CD4-positive, alpha-beta T cell treated with Interleukin-15 for 1 hour (primary cell): ENCODE measurements at places on chromosomes 1 and 21.
A peak's percentile ranks its signal among the peaks of the same experiment; 100 is the strongest.

DNA sequence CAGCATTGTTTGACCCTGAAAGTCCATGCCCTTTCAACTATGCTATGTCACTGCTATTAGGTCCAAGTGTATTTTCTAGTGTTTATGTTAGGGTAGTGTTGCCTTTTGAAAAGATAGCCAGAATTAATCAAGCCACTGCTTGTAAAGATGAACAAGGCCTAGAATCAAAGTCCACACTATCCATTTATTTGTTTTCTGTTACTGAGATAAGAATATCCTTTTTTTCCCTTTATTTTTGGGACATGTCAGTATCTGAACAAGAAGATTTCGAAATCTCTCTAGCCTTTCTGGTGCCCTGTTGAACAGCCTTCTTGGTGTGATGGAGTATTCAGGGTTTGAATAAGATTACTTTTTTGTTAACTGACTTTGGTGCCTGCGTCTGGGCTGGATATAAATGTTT lies 16.7 kb downstream of the UBAP2L start:
- DNase-seq = no peak

DNA sequence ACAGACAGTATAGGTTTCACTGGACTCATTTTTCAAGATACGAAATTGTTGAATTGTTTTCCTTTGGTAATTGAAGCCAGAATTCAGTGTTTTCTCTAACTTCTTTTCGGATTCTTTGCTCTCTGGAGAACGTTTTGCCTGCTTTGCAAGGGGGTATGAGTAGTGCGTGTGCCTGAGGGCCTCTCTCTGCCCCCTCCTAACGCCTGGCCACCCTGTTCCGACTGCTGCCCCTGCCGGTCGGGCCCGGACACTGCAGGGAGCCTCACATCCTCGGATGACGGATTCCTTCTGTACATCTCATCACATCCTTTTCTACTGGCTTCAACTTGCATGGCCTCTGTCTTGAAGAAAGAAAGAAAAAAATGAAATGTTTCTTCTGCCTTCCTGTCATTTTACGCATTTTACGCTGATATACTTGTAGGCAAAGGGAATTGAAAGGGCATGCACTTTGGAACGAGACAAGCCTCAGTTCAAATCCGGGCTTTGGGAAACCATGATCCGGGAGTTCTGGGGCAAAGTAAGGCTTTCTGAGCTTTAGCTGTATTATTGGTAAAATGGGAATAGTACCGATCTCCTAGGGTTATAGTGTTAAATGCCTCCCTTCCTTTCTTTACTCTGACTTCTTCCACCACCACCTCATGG lies 65.1 kb downstream of the DISC1 start:
- no peak for DNase-seq

- DNase-seq = no peak
These were observed 97.6 kb upstream of the CD34 start for GRCh38 chr1:208008534-208008933.

- no peak for DNase-seq
These were observed 816 bp downstream of the E2F2 start for GRCh38 chr1:23530087-23530746.

DNA sequence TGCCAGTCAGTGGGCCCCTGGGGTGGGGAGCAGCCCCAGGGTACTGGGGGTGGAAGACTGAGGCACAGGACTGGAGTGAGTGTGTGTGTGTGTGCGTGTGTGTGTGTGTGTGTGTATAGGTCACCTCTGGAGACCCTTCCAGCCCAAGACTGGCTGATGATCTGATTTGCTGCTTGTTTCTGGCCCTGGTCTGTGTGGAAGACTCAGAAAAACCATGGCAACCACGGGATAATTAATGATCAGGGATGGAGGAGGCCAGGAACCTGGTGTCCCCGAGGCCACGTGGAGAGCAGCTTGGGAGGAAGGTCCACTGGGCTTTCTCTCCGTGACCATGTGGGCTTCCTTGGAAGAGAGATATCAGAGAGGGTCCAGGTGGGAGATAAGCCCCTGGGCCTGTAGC lies 4.8 kb upstream of the ACTL8 start:
- no peak for DNase-seq

- DNase-seq = no peak
These were observed 84.2 kb downstream of the ERG start for GRCh38 chr21:38413958-38414548.

GRCh38 chr1:202801175-202801574 lies 7.0 kb downstream of the KDM5B start:
- DNase-seq = no peak

GRCh38 chr1:221829327-221830015 lies 87.6 kb upstream of the DUSP10 start:
- peak; percentile 34 for DNase-seq

DNA sequence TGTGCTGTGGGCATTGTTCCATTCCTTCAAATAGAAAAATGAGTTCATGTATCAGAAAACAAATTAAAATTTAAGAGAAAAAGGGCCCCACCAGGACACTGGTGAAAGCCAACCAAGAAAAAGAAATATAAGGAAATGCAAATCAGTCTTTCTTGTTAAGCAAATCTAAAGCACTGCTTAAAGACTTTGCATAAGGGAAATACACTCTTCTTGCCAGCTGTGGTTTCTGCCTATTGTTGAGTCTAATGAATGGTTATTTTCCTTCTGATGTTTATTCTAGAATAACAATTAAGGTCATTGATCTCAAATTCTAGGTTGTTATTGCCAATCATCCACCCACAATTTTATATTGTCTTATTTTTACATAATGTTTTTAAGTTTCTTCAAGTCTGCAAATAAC lies 158.6 kb upstream of the SNX7 start:
- no peak for DNase-seq

DNA sequence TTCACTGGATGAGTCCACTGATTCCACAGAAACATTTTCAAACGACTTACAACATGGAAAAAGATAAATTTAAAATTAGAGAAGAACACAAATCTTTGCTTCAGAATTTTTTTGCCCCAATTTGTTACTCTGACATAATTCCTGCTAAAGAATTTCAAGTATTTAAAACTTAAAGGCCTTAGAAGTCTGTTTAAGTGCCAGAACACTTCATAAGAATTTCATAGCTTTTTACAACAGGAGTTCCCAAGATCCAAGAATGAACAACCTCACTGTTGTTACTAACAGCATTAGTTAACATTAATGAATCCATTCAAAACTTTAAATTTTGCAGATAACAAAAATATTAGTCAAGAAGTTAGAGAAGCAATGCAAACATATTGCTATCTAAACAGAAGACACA lies 31.7 kb downstream of the ARHGAP29 start:
- no peak for DNase-seq

GRCh38 chr1:7517611-7518330 lies 253.3 kb upstream of the VAMP3 start:
- no peak for DNase-seq

GRCh38 chr1:226608699-226609505 lies 60.3 kb downstream of the STUM start:
- DNase-seq = peak; percentile 63

GRCh38 chr1:162353078-162353477 lies 23.6 kb downstream of the SPATA46 start:
- DNase-seq = no peak

GRCh38 chr1:66373157-66373591 lies 160.8 kb upstream of the SGIP1 start:
- DNase-seq = no peak

DNA sequence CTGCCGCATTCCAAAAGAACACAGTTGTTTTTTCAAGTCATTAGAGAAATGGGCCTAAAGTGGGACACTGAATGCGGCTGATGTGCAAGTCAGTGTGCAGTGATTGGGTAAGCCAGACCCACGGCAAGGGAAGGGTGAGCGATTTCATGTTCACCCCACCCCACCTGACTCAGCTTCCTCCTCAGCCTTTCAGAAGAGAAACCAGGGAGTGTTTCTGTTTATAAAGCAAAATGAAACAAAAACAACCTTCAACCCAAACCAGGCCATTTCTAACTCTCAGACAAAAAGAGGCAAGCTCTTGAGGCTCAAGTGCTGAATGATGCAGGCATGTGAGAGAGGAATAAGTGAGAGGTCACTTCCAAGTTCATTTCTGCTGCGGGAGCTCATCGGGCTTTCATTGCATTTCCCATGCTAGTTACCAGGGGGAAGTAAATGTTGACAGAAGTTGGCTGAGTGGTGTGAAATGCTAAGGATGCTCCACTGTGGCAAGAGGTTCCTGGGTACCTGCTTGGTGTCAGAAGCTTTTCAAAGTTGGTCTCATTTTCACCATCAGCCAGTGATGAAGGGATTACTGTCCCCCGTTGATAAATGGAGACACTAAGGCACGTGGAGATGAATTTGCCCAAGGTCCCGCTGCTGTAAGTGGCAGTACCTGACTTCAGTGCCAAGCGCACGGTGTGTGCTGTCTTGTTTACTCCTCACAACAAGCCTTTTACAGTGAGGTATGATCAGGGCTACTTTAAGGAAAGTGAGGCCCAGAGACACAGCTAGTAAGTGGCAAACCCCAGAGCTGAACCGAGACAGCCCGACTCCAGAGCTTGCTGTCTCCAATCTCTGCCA lies 29.1 kb downstream of the STPG1 start:
- peak; percentile 66 for DNase-seq

DNA sequence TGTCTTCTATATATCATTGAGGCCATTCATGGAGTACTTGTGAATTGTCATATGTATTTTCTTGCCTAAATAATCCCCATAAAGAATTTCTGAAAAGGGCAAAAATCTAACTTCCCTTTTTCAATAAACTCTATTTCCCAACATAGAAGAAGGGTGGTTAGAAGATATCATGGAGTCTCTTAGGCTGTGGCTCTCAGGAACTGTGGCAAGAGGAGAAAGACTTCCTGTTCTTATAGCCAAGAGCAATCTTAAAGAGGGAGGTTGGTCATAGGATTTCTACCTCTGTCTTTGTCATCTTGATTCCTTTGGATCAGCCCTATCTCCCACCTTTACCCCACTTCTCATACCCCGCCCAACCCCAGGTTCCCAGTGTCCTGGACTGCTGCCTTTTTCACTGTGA lies 175.8 kb downstream of the TYW3 start:
- DNase-seq = no peak

GRCh38 chr21:41142051-41142795 lies 25.7 kb upstream of the BACE2 start:
- DNase-seq = no peak

DNA sequence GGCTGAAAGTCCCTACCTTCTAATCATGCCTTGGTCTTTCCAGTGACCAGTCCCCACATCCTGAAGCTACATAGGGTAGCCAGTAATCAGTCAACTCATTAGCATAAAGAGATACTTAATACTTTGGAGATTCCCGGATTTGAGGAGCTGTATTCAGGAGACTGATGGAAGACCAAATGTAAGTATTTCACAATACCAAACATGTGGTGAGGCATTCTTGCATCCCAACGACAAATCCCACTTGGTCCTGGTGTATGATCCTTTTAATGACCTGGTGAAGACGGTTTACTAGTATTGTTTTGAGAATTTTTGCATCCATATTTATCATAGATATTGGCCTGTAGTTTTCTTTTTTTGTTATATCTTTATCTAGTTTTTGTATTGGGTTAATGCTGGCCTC lies 40.6 kb downstream of the RGS7 start:
- DNase-seq = no peak

DNA sequence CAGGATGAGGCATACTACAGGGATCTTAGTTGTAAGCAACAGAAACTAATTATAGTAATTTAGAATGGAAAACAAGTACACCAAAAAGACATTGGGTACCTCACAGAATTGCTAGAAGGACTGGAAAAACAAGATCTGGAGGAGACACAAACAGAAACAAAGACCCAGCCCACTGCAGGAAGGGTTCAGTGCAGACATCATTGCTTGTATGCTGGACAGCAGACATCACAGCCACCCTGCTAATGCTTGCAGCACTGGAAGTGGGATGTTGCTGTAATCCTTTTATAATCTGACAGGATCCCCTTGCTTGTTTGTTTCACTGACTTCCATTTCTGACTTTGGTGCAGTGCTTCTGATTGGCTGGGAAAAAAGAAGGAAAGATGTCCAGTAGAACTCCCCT lies 111.4 kb upstream of the ZNF678 start:
- no peak for DNase-seq

GRCh38 chr1:203652724-203653461 lies 26.3 kb downstream of the ATP2B4 start:
- no peak for DNase-seq

DNA sequence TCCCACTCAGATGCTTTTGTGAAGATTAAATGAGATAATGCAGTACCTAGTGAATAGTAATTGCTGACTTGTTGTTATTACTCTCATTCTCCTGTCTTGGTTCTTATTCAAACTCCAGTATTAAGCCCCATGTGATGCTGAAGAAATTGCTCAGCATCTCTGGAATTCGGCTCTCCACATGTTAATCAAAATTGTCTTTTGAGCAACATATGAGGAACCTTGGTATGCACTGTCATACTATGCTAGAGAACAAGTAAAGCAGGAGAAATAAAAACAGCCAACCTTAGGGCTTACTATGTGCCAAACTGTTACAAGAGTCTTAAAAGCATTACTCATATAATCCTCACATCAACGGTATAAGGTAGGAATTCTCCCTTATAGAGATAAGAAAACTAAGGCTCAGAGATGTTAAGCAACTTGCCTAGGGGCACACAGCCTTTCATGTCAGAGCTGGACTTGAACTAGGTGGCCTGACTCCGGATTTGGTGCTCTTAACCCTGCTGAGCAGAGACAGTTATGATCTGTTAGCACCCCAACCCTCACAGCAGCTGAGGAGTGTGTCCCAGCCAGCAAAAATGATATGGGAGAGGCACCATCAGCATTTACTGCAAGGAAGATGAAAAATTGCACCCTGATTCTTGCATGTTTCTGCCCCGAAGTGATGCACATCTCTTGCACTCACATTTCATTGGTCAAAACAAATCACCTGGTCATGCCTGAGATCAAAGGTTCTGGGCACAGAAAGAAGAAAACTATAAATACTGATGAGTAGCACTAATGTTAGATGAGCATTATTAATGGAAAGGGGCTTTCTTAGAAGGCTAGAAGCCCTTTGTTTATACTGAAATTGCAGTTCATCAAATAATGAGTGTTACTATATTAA lies 102.3 kb downstream of the OMA1 start:
- DNase-seq = no peak

DNA sequence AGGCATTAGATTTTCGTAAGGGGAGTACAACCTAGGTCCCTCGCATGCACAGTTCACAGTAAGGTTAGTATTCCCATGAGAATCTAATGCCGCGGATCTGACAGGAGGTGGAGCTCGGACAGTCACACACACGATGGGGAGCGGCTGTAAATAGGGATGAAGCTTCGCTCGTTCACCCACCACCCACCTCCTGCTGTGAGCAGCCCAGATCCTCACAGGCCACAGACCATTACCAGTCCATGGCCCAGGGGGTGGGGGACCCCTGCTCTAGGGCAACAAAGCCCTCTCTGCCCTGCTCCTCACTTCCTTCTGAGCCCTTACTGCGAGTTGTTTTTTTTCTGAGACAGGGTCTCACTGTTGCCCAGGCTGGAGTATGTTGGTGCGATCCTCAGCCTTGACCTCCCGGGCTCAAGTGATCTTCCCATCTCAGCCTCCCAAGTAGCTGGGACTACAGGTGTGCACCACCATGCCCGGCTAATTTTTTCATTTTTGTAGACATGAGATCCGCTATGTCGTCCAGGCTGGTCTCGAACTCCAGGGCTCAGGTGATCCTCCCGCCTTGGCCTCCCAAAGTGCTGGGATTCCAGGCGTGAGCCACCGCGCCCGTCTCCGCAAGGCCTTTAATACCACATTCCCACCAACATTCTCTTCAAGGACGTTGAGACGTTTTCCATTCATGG lies 21.3 kb downstream of the TRPM2 start:
- DNase-seq = peak; percentile 1

- no peak for DNase-seq
These were observed 431.4 kb downstream of the NEGR1 start for GRCh38 chr1:71850936-71851335.
